ENCODE measurements at places on chromosomes 6 and 20.

- DNase-seq, result no peak
Measured at GRCh38 chr6:169163411-169163901, 90.2 kb downstream of the THBS2 start.

DNA sequence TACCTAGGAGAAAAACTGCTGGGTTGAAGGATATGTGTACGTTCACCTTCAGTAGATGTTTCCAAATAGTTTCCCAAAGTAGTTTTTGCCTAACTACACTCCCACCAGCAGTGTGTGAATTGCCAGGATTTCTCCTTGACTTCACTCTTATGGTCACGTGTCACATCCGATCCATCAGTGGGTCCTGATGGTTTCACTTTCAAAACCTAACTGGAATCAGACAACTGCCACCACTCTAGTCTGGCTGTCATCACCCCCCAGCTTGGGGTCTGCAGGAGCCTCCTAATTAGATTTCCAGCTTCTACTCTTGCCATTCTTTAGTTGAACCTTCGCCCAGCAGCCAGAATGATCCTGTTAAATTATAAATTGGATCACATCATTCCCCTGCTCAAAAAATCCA is 8.5 kb upstream of the SLC12A5 start:
- no peak for DNase-seq

GRCh38 chr20:15834857-15835256 is 738.4 kb downstream of the KIF16B start:
- no peak for DNase-seq

- no peak for DNase-seq
Measured at GRCh38 chr20:46814366-46815232, 80.0 kb upstream of the EYA2 start.

DNA sequence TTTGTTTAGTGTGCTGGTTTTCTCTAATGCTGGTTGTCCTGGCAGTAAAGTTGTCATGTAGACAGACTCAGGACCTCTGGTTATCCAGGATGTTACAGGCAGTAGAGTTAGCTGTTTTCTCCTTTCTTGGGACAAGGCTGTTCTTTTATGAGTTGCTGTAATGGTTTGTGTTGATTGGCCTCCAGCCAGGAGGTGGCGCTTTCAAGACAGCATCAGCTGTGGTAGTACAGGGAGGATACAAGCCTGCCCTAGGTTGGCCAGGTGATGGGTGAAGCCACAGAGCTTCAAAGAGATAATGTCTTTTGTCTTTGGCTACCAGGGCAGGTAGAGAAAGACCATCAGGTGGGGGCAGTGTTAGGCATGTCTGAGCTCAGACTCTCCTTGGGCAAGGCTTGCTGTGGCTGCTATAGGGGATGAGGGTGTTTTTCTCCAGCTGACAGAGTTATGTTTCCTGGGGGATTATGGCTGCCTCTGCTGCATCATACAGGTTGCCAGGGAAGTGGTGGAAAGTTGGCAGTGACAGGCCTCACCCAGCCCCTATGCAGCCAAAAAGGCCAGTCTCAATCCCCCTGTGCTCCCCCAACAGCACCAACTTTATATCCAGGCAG is 127.2 kb upstream of the TAB2 start:
- DNase-seq, result peak; percentile 80
